ENCODE measurements at places on chromosomes 7 and 10. TPM values are rescaled to one million over a fixed set of nuclear protein-coding genes. Genes with fewer than 3 reads are reported as not detected.

The INA gene
- 0.10 TPM for total RNA-seq

The INHBA gene
- not detected for total RNA-seq

The FBXO24 gene
- 2.6 TPM for total RNA-seq

DNA sequence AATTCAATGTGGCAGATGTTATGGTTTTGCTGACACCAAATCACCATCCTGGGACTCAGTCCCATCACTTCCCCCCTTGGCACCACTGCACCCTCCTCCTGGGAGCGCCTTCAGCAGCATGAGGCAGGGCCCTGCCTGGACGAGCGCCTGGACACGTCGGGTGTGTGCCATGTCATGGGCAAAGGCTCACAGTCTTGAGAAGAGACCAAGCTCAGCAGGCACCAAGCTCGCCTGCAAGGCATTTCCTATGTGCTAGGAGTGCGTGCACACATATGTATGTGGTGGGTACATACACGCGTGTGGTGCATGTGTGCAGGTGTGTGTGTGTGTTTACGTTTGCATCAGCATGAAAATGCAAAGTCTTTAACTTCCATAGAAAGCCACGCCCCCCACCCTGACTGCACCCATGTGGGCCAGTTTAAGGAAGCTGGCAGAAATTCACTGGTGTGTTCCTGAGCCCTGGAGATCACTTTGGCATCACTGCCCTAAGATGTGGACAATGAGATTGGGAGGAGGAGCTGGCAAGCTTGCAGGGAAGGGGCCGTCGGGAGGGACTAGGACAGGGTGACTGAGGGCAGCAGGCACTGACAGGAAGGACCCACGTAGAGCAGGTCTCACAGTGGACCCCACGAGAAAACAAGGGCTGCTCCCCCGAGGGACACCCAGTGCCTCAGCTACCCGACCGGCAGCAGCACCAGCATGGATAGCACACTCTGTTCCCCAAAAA lies 169.9 kb upstream of the PPP2R2D start:
- peaks cover 8% of the 10 kb centered on the region for H3K27me3 ChIP-seq
- peaks cover 1% of the 10 kb centered on the region for H3K4me1 ChIP-seq
- no peak for DNase-seq
- no peak overlapping the region for H3K27ac ChIP-seq
- H3K4me3 ChIP-seq: no peak overlapping the region

DNA sequence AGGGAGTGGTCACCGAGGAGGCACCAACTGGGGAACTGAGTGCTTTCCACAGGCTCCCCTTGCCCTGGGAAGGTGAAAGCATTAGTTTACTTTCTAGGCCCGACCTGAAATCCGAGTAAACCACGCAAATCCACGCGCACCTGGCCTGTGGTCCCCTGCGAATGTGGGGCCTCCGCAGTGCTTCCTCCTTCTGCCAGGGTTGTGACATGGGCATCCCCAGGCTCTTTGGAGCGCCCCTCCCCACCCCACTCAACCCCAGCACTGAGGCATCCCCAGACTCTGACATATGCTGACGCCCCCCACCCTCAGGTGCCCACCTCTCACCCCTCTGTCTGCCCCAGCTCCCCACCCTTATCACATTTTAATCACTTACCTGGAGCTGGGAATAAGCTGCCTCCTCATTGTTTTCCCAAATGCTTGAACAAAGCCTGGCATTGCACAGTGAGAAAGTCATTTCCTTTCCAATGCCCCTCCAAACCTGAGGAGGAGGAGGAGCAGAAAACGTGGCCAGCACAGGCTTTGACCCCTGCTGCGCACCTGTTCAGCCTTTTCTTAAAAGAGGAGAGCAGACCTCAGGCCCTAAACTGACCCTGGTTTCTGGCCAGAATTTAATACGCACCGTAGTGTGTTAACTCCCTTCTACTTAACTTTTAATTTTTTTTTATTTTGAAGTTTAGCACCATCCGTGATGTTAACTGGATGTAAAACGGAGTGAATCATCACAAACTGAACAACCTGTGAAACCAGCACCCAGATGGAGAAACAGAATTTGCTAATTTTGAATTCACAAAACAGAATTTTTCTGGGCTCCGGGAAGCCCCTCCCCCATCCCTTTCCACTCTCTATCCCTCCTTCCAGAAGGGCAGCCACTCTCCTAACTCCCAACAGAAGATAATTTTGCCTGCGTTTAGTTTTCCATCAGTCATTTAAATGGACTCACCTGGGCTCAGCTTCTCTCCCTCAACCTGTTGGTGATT lies 129.4 kb downstream of the WDR11 start:
- H3K4me3 ChIP-seq: no peak overlapping the region
- peaks cover 64% of the 10 kb centered on the region for H3K27me3 ChIP-seq
- H3K27ac ChIP-seq: no peak overlapping the region
- DNase-seq: no peak
- H3K4me1 ChIP-seq: peaks cover 5% of the 10 kb centered on the region

GRCh38 chr10:46528675-46529615 lies 27.5 kb downstream of the GPRIN2 start:
- DNase-seq: peak; percentile 3
- H3K4me1 ChIP-seq: no peaks in the 10 kb centered on the region
- H3K36me3 ChIP-seq: no peaks in the 10 kb centered on the region
- no peak overlapping the region for H3K4me3 ChIP-seq

- H3K4me3 ChIP-seq: no peak overlapping the region
- H3K27me3 ChIP-seq: no peaks in the 10 kb centered on the region
- no peak for DNase-seq
- H3K4me1 ChIP-seq: peaks cover 36% of the 10 kb centered on the region
- H3K36me3 ChIP-seq: peaks cover 26% of the 10 kb centered on the region
Observed at GRCh38 chr7:99098286-99098823, 45.6 kb downstream of the SMURF1 start.

DNA sequence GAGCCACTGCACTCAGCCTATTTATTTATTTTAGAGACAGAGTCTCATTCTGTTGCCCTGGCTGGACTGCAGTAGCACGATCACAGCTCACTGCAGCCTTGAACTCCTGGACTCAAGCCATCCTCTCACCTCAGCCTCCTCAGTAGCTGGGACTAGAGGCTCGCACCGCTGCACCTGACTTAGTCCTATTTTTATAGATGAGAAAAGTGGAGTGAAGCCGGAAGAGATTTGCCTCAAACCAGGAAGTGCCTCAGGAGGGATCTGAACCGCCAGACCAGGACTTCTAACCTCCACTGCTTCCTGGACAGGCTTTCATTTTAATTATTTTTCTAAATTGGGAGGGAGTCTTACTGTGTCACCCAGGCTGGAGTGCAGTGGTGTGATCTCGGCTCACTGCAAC lies 17.5 kb upstream of the CLIP2 start:
- no peak for DNase-seq
- peaks cover 11% of the 10 kb centered on the region for H3K4me1 ChIP-seq
- H3K36me3 ChIP-seq: no peaks in the 10 kb centered on the region
- no peak overlapping the region for H3K27ac ChIP-seq

All from activated naive CD4-positive, alpha-beta T cell treated with anti-CD3 and anti-CD28 coated beads for 36 hours (primary cell).